ENCODE measurements at places on chromosomes 4 and X.

DNA sequence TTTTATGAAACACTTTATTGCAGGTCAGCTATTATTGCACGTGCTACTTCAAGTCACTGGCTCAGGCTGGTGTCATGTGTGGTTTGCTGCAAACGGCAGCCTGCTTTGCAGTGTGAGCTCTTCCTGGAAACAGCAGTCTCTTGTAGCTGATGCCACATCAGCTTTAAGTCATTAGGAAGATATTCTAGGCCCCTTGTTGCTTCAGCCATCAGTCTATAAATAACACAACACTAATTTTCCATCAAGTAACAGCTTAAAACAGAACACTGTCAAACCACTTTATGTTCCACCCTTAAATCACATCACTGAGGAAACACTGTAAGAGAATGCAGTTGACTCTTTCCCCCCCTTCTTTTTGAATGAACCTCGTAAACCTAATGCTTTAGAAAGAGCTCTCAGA, 93.8 kb downstream of the GATB start:
- DNase-seq: no peak

DNA sequence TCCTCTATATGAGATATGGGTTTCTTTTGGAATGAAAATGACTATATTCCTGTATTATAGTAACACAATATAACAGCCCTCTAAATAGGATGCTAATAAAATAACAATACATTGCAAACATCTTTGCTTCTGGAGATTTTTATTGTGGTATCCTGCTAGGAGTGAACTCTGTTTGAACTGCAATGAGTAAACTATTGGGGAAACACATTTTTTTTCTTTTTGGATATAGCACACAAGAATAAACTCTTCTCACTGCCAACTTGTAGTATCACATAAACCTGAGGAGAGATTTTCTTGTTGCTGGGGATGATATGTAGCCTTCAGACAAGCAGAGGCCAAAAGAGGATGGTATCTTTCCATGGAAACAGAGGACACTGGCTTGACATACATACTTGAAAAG, 238.2 kb downstream of the C4orf33 start:
- no peak for DNase-seq

DNA sequence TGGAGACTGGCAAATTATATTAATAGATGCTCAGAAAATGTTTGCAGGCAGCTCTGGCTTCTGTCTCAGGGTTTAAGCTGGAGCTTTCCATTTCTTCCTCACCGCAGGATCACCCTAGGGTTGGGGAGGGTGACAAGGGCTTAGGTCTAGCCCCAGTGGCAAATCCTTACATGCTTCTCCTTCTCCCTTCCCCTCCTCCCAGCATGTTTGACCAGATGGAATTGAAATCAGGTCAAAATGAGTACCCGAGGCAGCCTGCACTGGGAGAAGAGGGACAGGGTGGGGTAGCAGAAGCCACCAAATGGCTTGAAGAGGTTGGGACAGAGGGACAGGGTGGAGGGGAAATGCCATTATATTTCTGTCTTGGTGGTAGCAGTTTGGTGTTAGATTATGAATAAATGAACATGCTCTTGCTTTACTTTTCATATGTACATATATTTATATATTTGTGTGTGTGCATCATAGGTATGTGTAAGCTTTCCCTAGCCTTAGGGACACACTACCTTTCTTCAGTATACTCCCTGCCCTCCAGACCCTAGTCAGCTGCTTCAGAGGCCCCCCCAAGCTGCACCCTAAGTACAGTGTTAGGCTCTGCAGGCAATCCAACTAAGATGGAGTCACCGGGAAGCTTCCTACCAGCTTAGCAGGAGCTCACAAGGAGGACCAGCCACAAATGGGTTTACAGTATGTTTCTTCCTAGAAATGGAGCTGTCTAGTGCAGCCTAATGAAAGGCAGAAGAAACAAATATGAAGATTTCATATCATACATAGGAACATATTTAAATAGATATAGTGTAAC, 1.8 kb downstream of the TMEM35A start:
- DNase-seq: no peak

DNA sequence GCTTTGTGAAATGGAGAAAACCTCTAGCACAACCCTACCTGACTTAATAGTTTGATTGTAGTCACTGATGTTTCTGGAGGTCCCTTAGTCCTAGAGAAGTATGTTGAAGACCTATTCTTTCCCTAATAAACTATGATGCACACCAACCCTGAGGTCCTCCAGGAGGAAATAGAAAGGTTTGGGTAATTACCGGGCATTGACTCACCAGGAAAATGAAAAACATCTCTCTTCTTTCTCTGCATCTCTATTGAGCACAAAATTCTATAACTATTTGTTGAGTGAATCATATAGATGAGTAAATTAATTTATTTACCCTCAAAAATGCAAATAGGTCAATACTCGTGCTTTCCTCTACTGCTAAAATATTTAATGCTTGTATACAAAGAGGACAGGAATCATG, 582.4 kb upstream of the FAM241A start:
- DNase-seq: no peak

DNA sequence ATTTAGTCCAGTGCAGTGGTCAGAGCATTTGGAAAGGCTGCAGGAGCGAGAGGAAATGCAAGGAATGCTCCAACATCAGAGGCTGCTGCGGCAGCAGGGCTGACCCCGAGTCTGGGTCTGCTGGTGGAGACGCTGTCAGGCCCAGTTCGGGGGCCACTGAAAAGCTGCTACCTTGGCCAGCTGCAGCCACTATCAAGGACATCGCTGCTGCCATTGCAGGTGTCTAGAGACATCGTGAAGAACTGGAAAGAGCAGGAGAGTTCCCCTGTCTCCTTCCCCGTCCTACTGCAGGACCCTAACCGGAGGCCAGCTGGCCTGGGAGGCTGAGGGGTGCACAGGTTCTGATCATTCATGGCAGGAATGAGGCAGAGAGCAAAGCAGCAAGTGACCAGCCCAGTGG, 29.5 kb upstream of the GPR78 start:
- DNase-seq: no peak

DNA sequence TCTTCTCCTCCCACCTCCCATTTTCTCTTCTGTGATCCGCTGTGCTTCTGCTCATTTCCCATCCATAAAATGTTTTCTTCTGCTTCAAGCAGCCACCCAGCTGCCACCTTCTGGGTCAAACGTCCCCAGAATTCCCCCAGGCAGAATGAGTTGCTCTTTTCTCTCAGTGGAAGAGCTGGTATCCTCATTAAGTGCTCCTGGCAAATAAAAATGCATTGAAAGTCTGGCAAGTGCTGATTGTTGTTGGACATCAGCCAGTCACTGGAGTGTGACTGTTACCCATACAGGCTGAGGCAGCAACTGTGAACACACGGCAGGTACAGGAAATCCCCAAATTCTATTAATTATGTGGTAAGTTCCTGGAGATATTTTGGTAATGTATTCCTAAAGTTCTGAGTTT, 52.6 kb downstream of the LIMCH1 start:
- DNase-seq: no peak

- DNase-seq: no peak
Observed at GRCh38 chr4:132818091-132818490, 331.0 kb upstream of the PCDH10 start.

Data from K562 (cell line).